IMR-90 (cell line): ENCODE measurements at places on chromosomes 2 and 18. TPM values are rescaled to one million over a fixed set of nuclear protein-coding genes. Genes with fewer than 3 reads are reported as not detected.

The ANO7 gene
- 3.4 and 3.8 TPM in 2 replicates for polyA plus RNA-seq

The ITGA4 gene
- 5.8 and 6.9 TPM in 2 replicates for polyA plus RNA-seq

The MAT2A gene
- 158 and 223 TPM in 2 replicates for polyA plus RNA-seq

DNA sequence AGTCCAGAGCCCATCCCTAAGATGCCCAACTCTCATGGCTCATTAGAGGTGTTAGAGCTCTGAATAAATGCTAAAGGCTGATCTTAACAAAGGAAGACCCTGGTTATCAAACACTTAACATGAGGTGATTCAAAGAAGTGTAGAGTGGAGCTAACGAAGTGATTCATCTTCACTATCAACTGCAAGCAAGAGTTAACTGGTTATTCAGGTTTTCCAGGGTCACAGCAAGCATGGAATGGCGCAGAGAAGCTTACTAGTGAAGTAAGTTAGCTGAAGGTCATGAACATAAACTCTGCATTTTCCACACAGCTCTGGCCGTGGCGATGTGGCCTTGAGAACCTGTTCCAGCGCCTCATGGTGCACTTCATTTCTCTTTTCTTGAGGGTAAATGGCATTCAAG is 17.0 kb downstream of the RND3 start:
- DNase-seq: peak; percentile 21

DNA sequence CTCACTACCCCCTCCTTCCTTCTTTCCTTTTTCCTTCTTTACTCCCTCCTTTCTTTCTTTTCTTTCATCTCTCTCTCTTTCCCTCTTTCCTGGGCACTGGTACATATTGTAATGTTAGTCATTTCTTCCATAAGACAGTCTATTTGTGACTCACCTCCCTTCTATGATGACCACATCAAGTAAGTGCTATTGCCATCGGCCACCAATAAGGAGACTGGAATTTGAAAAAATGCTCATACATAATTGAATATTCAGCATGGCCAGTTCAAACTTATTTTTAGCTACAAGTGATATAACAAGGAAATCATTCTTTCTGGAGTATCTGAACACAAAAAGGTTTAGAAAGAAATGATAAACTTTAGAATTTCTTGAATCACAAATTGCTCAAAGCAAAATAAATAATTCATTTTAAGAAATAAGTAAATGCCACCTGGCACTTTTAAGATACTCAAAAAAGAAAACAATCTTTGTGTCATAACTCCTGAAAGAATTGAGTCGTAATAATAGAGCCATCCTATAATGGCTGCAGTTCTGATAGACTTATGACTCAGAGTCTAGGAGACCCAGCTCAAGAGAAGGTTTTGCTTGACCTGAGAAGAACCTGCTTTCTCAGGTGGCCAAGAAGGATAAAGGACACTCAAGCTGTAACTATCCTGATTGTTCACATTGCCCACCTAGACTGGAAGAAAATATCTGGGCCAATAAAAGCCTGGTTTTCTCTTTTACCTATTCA is 51.6 kb upstream of the CCBE1 start:
- peak; percentile 93 for DNase-seq

GRCh38 chr2:1236606-1237005 is 176.7 kb upstream of the TPO start:
- DNase-seq: no peak

- no peak for DNase-seq
Observed at GRCh38 chr2:16104949-16105668, 164.8 kb downstream of the MYCN start.

GRCh38 chr2:119233326-119234020 is 9.8 kb downstream of the STEAP3 start:
- DNase-seq: peak; percentile 67
